ENCODE measurements at places on chromosomes 2 and 18. TPM values are rescaled to one million over a fixed set of nuclear protein-coding genes. Genes with fewer than 3 reads are reported as not detected.

DNA sequence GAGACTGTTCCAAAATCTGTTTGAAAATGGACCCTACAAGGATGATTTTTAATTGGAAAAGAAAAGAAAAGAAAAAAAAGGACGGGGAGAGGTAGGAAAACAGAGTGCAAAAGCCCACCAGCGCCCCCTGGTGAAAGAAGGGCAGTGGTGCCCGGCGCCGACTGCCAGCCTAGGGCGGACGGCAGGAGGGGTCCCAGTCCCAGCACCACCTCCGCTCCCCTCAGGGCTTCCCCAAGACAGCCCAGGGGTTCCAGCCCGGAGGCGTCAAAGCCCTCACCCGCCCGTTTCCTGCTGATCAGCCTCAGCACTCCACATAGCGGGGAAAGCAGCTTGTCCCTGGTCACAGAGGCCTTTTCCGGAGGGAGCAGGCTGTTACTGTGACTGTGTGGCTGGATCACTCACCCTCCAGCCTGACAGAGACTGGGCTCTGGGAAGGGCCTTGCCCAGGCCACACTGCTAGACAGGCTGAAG, 213.9 kb downstream of the TFCP2L1 start:
- no peak overlapping the region for H3K4me3 ChIP-seq
- no peak for DNase-seq
- no peaks in the 10 kb centered on the region for H3K36me3 ChIP-seq
- no peaks in the 10 kb centered on the region for H3K4me1 ChIP-seq
- no peak overlapping the region for H3K27ac ChIP-seq
- no peaks in the 10 kb centered on the region for H3K27me3 ChIP-seq

CFAP221 gene
- not detected for total RNA-seq

MC5R gene
- not detected for total RNA-seq

C2orf66 gene
- not detected for total RNA-seq
